ENCODE measurements at places on chromosomes 2 and 18.
A peak's percentile ranks its signal among the peaks of the same experiment; 100 is the strongest.

DNA sequence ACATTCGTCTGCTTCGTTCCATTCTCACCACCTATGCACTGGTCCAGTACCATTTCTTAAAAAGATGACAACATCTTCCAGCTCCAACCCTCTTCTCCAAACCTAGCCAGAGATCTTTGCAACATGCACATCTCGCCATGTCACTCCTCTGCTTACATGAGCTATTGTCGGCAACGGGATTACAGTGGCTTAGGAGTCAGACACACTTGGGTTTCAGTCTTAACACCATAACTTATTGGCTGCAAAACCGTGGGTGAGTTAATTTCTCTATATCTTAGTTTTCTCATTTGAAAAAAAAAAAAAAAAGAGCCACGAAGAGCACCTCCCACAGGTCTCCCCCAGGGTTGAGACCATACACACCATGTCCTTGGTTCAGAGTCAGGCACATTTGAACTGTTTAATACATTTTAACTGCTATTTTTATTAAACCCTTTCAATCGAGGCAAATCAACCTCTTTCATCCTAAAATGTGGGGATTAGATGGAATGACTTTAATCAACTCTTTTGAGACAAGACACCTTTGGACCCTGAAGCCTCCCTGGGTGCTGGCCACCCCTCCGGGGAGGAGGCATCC is 889 bp downstream of the ANKRD29 start:
- no peak for DNase-seq

DNA sequence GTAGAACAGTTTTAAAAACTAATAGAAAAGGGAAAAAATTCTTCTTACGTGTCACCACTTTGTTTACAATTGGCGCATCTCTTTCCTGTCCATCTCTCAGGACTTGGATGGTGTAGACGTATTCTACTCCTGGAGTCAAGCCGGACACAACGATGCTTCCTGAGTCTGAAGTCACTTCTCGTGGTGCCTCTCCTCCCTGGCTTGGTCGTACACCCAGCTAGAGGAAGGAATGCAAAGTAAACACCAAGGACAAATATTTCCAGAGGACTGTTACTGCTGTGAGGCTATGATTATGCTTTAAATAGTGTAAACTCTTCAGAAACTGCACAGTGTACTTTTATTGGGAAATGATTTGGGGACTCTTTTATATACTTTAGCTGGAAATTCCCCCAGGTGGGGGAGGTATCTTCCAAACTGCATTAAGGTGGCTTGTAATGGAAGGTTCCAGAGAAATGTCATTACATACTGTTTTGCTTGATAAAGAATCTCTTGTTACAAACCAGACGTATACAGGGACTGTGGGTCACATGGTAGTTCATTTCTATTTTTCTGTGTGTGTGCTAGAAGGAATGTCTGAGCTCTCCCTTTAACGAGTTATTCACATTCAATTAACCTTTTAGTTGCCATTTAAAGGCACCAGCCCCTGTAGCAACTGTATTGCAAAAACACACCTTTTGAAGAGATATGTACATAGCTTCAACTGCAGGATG is 38.1 kb downstream of the FN1 start:
- no peak for DNase-seq

- DNase-seq = no peak
Measured at GRCh38 chr2:160584972-160585494, 91.4 kb upstream of the RBMS1 start.

- DNase-seq = no peak
Measured at GRCh38 chr2:36088716-36089328, 266.8 kb upstream of the CRIM1 start.

DNA sequence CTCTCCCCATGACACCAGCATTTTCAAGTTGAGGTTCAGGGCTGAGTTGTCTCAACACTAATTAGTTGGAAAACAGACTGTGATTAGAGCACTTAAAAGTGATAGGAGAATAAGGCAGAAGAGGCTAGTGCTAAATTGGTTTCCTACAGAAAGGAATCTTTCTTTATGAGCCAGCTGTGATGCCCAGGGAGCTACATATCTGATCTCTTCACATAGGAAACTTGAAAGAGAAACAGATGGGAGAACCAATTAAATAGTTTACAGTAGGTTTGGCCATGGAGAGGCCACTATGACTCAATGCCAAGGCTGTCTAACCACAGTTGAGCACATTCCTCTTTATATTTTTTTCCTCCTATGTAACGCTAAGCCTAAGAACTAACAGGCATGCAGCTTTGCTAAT is 418.3 kb upstream of the CYRIA start:
- DNase-seq = no peak

- DNase-seq = no peak
Measured at GRCh38 chr18:6757931-6758330, 28.4 kb downstream of the ARHGAP28 start.

- no peak for DNase-seq
Measured at GRCh38 chr2:106138543-106139237, 55.4 kb downstream of the UXS1 start.

GRCh38 chr2:221422516-221423209 is 149.4 kb downstream of the EPHA4 start:
- DNase-seq = no peak

GRCh38 chr2:105820151-105820550 is 75.4 kb downstream of the NCK2 start:
- DNase-seq = no peak

- no peak for DNase-seq
Measured at GRCh38 chr2:55106148-55106547, 55.9 kb upstream of the RTN4 start.

DNA sequence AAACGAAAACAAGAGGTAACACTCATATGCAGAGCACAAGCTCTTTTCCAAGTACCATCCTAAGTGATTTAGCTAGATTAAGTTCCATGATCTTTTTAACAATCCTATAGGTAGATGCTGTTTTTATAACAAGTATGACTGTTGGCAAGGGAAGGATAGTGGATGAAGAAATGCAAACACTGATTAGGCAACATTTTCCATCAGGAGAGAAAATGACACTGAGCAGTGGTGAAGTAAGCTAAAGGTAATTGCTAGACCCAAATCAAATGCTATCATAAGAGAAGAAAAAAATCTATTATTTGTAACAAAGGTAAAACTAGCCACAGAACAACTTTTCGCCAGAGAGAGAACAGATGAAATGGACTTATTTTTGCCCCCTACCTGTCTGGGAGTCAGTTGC is 34.3 kb upstream of the BARD1 start:
- DNase-seq = no peak

DNA sequence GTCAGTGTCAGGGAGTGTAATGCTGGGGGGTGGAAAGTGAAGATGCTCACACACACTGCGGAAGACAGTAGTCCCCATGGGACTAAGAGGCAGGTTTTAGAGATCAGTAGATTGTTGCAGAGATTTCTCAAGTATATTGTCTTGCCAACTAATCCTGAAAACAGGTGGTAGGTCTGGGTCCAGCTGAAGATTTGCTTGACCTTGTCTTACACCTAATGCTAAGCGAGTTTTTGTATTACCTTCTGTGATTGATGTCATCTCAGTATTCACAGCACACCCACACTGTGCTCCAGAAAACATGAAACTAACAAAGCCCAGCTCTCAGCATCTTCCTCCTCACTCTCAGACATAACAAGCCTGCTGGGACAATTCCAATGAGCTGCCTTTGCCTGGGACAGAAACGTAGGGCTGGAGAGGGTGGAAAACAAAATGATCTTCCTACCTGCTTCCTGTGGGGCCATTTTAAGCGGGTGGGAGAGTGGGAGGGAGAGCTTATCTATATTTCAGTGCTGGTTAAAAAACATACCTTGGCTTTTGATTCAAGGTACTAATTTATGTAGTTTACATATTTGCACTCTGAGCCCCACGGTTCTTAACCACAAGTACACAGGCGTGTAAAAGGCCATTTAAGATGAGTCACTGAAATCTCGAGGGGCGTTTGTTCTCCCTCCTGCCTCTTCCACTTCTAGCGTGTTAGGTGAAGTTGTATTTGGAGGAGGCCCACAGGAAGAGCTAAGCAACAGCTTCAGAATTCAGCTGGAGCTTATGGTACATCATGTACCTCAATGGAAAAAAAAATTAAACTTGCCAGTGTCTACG is 23.1 kb upstream of the RBMS1 start:
- no peak for DNase-seq

GRCh38 chr2:94869131-94869530 is 2.1 kb upstream of the TEKT4 start:
- no peak for DNase-seq

DNA sequence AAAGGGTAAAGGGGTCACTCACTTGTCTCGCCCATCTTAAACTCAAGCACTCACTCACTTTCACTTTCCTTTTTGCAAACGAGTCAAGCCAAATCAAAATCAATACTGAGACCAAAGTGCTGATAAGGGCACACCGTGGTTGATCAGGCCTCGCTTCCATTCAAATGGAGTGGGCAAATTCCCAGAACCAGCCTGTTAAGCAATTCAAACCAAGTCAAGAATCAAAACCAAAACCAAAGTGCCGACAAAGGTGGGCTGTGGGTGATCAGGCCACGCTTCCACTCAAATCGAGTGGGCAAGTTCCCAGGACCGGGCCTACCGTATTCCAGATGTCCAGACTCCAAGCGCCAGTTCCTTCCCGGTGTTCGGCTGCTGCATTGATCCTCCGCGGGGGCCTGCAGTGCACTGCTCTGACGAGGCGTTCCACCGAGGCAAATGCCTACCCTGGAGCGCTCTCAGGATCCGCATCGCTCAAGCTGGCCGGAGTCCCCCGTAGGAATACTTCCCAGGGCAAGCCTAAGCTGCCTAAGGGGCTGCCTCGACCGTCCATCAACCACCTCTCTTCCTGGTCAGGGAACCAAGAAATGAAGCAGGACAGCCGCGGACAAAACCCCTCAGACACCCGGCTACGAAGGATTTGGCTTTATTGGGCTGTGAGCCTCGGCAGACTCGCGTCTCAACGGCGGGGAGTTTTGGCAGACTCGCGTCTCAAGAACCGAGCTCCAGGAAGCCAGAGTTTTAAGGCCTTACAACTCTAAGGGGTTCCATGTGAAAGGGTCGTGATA is 89.9 kb upstream of the SLC1A4 start:
- no peak for DNase-seq

GRCh38 chr18:40670668-40671375 is 1284.2 kb upstream of the PIK3C3 start:
- DNase-seq = no peak

GRCh38 chr2:8661736-8662135 is 20.1 kb upstream of the ID2 start:
- DNase-seq = no peak

DNA sequence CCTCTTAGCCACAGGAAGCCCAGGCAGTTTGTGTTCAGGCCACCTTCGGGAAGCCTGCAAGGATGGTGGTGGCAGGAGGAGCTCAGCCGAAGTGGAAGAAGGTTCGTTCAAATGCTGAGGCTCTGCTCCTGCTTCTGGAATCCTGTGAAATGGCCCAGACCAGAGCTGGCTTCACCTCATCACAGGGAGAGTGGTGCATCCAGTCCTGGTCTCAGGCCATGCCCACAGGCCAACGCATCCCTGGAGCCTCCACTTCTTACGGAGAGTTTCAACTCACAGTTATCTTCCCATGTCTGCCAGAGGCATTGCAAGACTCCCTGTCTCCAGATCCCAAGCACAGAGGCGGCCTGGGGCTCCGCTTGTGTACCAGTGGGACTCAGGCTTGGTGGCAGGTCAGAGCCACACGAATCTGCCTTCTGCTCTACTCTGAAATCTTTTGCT is 82.3 kb downstream of the NDUFA10 start:
- DNase-seq = no peak

DNA sequence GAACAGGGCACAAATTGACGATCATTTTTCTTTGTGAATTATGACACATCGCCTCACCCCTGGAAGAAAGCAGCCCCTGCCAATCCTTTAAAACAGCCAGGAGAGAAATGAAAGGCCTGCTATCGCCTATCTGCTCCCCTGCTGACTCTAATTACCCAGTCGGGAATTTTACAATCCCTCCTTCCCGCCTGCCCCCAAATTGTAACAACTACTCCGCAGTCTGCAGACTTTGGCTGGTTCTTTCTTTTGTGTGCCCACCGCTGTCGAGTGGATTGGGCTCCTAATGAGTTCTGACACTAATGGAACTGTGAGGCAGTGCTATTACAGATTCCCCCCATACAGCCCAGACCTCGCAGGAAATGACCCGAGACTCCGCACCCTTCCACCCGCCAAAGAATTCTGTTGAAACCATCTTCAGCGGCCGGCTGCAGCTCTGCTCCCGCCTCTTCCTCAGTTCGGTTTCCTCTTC is 281.2 kb upstream of the PARD3B start:
- DNase-seq = no peak

DNA sequence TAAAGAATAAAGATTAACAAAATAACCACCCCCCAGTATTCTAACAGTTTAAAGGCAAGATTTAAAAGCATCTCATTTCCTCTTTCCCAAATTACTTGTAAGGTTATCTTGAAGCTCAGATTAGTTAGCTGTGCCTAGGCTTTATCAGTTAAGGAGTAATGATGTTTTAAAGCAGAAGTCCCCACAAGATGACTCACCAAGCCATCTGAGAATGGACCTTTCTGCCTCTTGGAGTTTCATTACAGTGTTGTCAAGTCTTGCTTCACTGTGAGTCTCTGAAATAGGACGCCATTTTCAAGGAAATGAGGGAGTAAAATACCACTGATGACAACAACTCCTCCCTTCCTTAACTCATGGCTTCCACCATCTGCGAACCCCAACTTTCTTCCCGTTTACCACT is 35.9 kb downstream of the ZNF385B start:
- DNase-seq = no peak

DNA sequence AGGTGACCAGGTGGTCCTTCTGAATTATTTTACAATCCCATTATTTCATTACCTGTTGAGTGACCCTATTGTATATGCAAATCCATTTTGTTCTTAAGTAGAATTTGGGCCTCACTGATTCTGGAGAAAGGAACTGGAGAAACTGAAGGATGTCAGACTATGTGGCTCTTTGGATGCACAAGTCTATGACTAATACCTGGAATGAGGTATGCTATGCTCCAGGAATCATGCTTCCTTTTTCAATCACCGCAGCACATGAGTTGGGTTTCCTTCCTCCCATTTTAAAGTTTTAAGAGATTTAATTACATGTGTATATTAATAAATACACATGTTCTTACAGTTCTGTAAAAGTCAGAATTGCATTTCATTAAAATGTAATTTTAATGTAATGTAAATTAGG is 253.9 kb upstream of the VWC2L start:
- no peak for DNase-seq

GRCh38 chr2:209564816-209565215 is 141.0 kb downstream of the MAP2 start:
- no peak for DNase-seq

DNA sequence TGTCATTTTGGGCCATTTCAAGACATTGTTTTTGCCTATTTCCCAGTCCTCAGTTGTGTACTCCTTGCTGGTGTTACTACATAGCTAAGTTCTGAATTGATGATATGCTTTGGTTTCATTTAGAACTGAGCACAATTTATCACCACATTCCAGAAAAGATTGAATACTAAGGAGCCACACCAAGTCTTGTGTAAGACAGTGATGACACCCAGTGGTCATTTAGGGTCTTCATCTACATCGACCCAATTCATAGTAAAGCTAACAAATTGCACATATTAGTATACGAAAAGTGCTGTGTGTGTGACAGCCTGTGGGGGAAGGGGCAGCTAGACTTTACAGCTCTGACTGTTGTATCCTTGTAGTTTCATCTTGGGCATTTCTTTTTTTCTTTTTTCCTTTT is 10.9 kb upstream of the DLX2 start:
- no peak for DNase-seq

GRCh38 chr18:74040459-74041332 is 106.9 kb downstream of the FBXO15 start:
- DNase-seq = peak; percentile 79

All from suppressor macrophage (primary cell).